ENCODE measurements at places on chromosomes 7 and 10. TPM values are rescaled to one million over a fixed set of nuclear protein-coding genes. Genes with fewer than 3 reads are reported as not detected.

- H3K27me3 ChIP-seq: no peaks in the 10 kb centered on the region
- DNase-seq: no peak
- H3K4me3 ChIP-seq: no peak overlapping the region
Measured at GRCh38 chr10:68146133-68146532, 36.8 kb downstream of the MYPN start.

- H3K27ac ChIP-seq: no peak overlapping the region
- no peaks in the 10 kb centered on the region for H3K27me3 ChIP-seq
- no peak for DNase-seq
- no peak overlapping the region for H3K4me3 ChIP-seq
- H3K4me1 ChIP-seq: no peaks in the 10 kb centered on the region
- H3K36me3 ChIP-seq: no peaks in the 10 kb centered on the region
Measured at GRCh38 chr7:102992509-102992937, 79.7 kb downstream of the LRRC17 start.

GRCh38 chr7:6379886-6380285 is 67.9 kb downstream of the DAGLB start:
- peaks cover 36% of the 10 kb centered on the region for H3K36me3 ChIP-seq
- H3K27ac ChIP-seq: no peak overlapping the region
- H3K4me3 ChIP-seq: no peak overlapping the region
- DNase-seq: no peak
- no peaks in the 10 kb centered on the region for H3K4me1 ChIP-seq

- no peak overlapping the region for H3K27ac ChIP-seq
- H3K4me1 ChIP-seq: no peaks in the 10 kb centered on the region
- no peaks in the 10 kb centered on the region for H3K27me3 ChIP-seq
Measured at GRCh38 chr10:33616956-33617355, 282.5 kb upstream of the NRP1 start.

- no peaks in the 10 kb centered on the region for H3K4me1 ChIP-seq
- H3K4me3 ChIP-seq: no peak overlapping the region
- H3K36me3 ChIP-seq: no peaks in the 10 kb centered on the region
- no peak for DNase-seq
Measured at GRCh38 chr10:32163071-32163761, 107.0 kb upstream of the KIF5B start.

GRCh38 chr7:4681886-4682620 is at the start of gene FOXK1:
Gene FOXK1 (plus strand): TSS chr7:4682295. CDS start chr7:4682309, 14 bp downstream.
- DNase-seq: peak; percentile 82
- no peak within 1 kb of the TSS for H3K27ac ChIP-seq
- H3K36me3 ChIP-seq: no peaks in the 10 kb centered on the region
- peaks cover 10% of the 10 kb centered on the region for H3K27me3 ChIP-seq

DNA sequence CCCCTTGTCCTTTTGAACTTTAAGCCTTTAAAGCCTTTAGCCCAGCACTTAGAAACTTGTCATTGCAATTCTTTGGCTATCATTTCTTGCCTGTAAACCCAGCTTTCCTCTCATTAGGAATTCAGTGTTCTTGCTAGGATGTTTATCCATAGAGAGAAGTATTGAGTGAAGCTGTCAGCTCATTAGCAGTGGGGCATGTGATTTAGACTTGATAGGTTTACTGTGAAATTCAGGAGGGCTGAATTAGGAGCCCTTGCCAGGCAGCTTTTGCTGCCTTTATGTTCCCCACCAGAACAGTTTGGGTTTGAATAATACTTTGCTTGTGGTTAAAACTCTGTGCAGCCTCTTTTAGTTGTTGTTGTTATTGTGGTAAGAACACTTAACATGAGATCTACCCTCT is 39.5 kb downstream of the LHFPL3 start:
- peaks cover 9% of the 10 kb centered on the region for H3K4me1 ChIP-seq
- no peak overlapping the region for H3K4me3 ChIP-seq
- H3K27me3 ChIP-seq: no peaks in the 10 kb centered on the region
- no peak for DNase-seq
- H3K27ac ChIP-seq: no peak overlapping the region

GRCh38 chr10:86177537-86178155 is 188.9 kb downstream of the GRID1 start:
- no peaks in the 10 kb centered on the region for H3K4me1 ChIP-seq
- H3K27ac ChIP-seq: no peak overlapping the region
- H3K4me3 ChIP-seq: no peak overlapping the region
- H3K27me3 ChIP-seq: no peaks in the 10 kb centered on the region
- DNase-seq: no peak

LIPN gene
- total RNA-seq: not detected

IKZF1 gene
- total RNA-seq: 0.44 TPM

All from endodermal cell (in vitro differentiated cells).